CD14-positive monocyte (primary cell): ENCODE measurements at places on chromosomes 5 and 9.
A peak's percentile ranks its signal among the peaks of the same experiment; 100 is the strongest.

DNA sequence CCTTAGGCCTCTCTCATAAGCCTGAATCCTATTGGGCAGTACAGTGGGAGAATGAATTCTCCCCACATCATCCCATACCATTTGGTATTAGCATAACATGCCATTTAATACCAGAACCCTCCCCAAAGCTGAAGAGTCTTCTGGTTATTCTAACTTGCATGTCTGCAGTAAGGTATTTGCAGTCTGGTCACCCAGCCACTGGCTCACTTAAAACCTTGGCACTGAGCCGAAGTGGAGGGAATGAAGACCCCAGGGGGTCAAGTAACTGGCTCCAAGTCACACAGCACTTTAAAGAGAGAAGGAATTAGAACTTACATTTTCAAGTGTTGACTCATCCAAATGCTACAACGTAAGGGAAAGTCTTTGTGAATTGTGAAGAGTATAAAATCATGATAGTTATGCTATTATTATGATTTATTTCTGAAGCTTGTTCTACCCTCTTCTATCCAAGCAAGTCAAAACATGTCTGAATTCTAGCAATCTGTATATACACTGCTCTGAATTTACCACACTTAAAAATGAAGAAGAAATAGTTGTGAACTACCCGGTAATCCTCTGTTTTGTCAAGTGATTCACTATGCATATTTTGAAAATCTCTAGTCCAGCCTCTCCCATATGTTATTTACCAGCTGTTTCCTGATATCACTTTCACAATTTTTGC, 28.5 kb downstream of the GLRA1 start:
- no peak for DNase-seq

GRCh38 chr9:86668488-86668887, 278.8 kb downstream of the GAS1 start:
- DNase-seq, result no peak

DNA sequence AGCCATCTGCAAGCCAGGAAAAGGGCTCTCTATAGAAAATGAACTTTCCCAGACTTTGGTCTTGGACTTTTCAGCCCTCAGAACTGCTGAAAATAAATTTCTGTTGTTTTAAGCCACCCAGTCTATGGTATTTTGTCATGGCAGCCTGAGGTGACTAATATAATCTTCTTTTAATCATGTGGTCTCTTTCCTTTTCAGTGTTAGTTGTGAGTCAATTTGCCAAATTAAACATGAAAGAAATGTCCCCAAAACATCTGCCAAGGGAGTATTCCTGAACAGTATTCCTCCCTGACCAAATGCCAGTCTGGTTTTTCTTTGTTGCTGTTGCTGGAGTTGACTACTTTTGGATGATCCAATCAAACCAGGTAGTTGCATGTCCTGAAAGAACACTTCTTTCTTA, 4.7 kb upstream of the YTHDC2 start:
- no peak for DNase-seq

DNA sequence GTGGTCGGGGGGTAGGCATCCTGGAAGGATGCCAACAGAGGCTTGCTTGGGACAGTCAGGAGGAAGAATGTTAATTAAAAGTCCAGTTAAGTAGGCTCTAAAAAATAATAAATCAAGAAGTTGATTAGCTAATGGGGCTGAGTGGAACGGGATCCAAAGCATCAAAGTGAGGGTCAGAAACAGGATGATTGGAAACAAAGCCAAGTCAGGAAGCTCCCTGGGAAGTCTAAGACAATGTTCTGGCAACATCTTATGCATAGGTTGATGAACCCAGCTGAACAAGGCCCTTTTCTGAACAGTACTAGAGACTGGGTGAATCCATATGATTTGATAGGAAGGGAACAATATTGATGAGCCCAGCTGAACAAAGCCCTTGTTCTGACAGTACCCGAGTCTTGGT, 50.2 kb upstream of the STARD4 start:
- DNase-seq, result no peak

- DNase-seq, result peak; percentile 66
These were observed 184.2 kb downstream of the EFNA5 start for GRCh38 chr5:107486489-107486888.

DNA sequence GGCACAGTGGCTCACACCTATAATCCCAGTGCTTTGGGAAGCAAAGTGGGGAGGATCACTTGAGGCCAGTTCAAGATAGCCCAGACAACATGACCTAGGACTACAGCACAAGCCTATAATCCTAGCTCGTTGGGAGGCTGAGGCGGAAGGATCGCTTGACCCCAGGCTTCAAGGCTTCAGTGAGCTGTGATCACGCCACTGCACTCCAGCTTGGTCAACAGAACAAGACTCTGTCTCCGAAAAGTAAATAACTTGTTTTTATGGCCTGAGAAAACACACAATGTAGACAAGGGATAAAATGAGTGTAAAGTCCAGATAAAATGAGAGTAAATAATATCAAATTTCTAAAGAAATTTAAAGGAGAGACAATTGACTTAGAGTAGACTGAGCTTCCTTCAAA, 26.3 kb downstream of the SHLD3 start:
- no peak for DNase-seq

- no peak for DNase-seq
These were observed 55.2 kb downstream of the NFIB start for GRCh38 chr9:14258660-14259239.

GRCh38 chr5:51172903-51173626, 210.2 kb upstream of the ISL1 start:
- no peak for DNase-seq

- DNase-seq, result no peak
These were observed 255.3 kb upstream of the GRIN3A start for GRCh38 chr9:101993771-101994170.

GRCh38 chr9:89821081-89821480, 216.3 kb downstream of the GADD45G start:
- DNase-seq, result no peak

DNA sequence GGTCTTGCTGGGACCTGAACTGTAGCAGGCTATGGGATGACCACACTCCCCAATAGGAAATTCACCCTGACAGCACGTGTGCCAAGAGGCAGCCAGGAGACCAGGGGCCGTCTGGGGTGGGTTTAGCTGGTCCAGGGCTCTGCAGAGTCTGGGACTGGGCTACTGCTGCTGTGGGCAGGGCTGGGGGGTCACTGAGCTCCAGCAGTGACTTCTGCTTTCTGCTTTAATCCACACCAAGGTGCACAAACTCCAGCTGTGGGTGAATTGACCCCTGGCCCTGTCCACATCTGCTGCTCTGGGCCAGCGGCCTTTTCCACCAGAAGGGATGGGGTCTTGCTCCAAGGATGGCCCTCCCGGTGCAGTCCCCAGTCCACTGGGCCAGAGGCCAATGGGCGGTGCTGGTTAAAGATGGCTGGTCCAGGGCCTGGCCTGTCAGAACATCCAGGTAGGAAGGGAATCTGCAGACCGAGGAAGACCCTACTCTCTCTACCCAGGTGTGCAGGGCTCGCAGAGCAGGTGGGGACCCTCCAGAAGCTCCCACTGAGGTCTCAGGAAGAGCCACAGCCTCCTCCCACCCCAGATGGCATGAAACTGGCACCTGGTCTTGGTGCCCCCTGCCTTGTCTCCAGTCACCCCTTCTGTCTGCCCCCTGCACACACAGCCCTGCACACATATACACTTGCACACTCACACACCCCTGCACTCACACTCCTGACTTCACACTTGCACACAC, 28.0 kb downstream of the GLT6D1 start:
- no peak for DNase-seq

- no peak for DNase-seq
These were observed 582.2 kb downstream of the CETN3 start for GRCh38 chr5:89827359-89827758.

- DNase-seq, result no peak
These were observed 156.7 kb downstream of the SYK start for GRCh38 chr9:90958328-90958727.
